GM12864 (cell line): ENCODE measurements at places on chromosomes 13 and 19.

DNA sequence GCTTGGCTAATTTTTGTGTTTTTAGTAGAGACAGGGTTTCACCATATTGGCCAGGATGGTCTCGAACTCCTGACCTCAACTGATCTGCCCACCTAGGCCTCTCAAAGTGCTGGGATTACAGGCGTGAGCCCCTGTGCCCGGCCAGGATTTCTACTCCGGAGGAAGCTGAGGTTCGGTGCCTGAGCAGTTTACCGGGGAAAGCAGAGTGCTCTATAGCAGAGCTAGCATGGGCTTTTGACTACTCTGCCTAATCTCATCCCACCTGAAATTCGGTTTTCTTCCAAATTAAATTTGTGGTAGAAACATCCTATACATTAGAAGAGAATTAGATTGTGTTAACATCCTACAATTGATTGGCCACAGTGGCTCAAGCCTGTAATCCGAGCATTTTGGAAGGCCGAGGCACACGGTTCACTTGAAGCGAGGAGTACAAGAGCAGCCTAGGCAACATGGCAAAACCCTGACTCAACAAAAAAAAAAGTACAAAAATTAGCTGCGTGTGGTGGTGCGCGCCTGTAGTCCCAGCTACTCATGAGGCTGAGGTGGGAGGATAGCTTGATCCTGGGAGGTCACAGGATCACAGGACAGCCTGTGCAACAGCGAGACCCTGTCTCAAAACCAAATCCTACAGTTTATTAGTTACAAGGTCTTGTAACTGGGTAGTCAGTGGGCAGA lies 1.6 kb downstream of the RPL13A start:
- no peak for DNase-seq

DNA sequence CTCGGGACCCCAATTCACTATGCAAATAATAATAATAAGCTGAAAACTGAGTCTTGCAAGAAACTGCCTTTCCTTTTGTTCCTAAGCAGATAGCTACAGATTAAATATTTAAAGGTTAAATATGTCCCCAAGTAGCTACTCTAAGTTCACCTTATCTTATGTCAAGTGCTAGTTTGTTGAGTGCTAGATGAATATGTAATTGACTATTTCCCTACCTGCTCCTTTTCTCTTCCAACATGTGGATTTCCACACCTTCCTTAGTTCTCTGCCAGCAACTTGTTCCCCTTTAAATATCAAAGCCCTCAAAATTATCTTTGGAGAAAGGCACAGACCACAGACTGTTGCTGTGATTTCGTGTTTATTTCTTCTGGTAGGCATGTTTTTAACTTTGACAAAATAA lies 709.2 kb upstream of the SLITRK1 start:
- no peak for DNase-seq

DNA sequence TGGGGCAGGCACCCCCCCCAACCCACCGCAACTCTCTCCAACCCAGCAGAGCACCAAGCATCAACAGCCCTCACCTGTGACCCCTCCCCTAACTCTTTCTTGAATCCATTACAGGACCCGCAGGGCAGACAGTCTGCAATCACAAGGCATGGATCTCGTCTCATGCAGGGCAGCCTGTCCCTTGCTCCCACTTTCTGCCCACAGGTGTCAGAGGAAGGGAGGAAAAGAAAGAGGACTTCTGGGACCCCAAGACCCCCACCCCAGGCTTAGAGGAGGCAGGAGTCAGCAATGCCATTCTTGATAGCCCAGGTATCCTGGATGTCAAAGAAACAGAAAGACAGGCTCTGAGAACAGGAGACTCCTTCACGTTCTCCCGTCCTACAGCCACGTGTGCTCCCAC lies 47.4 kb upstream of the TUBGCP3 start:
- DNase-seq = no peak

- no peak for DNase-seq
Measured at GRCh38 chr13:112653071-112653470, 36.8 kb upstream of the ATP11A start.

GRCh38 chr13:33543089-33543459 lies 257.5 kb upstream of the STARD13 start:
- DNase-seq = no peak

GRCh38 chr13:112198396-112199010 lies 131.6 kb downstream of the SOX1 start:
- DNase-seq = no peak

DNA sequence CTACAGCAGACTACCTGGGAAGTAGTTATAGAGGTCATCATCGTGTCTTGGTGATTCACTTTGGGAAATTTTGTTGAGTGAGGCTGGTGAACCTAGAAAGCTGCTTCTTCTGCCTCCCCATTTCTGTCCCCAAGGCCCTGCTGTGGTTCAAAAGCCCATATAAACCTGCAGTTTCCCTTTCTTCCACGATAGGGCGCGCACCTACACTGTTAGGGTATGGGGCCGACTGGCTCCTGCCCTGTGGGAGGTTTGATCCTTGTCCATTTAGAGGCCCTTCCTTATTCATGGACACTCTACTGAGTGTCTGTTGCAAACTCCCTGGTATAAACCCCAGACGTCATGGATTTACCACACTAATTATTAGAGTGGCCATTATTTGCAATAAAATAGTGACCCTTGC lies 191.8 kb downstream of the GGACT start:
- no peak for DNase-seq

DNA sequence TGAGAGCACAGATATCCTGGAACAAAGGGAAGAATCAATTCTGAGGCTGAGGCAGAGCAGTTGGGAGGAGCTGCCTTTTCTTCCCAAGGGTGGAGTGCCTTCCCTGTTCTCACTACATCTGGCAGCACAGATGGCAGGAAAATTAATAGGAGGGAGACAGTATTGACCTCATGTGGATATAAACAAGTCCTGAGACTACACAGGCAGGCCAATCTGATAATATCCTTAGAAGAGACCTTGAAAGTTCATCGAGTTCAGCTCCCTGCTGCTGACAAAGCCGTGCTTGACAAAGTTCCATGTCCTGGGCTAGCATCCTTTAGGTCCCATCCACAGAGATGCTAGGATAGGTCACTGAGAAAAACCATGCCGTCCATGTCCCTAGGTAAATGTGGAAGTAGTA lies 1451.5 kb downstream of the EFNB2 start:
- DNase-seq = no peak

DNA sequence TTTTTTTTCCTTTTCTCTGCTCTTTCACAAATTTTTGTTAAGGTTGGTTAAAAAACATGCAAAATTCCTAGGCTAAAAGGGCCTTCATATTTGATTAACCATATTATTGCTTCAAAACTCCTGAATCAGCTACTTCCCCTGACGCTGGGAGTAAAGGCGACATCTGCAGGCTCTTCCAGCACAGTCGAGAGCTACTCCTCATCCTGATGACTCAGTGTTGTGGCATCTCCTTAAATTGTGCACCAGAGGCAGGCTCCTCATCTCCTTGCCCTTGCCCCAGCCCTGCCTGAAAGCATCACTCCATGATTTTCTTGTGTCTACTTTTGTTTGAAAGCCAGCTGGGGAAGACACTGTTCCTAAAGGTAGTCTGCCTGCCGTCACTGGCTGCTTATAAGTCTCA lies 24.5 kb upstream of the SOX1 start:
- DNase-seq = no peak

DNA sequence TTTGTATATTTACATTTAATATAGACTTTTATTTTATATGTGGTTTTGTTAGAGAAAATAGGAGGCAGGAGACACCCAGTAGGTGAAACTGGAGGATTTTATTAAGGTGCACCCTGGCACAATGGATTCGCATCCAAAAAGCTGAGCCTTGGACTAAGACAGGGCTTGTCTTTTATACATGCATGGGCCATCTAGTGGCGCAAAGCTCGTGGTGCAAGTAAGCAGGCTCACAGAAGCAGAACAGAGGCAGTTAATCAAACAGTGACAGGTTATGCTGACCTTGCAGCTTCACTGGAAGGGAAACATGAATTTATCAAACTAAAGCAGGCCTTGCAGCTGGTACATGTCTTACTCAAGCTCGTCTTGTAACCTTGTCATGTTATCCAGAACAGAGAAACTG lies 58.8 kb upstream of the ZNF681 start:
- DNase-seq = no peak

- DNase-seq = no peak
Measured at GRCh38 chr13:113403255-113404104, 39.5 kb upstream of the GRTP1 start.

- no peak for DNase-seq
Measured at GRCh38 chr13:112994084-112994780, 25.2 kb downstream of the MCF2L start.

GRCh38 chr13:41467425-41467945 lies 10.1 kb downstream of the RGCC start:
- DNase-seq = no peak

- no peak for DNase-seq
Measured at GRCh38 chr19:45035755-45036154, 3.1 kb upstream of the CLASRP start.

GRCh38 chr13:50403311-50403710 lies 388.1 kb downstream of the KCNRG start:
- DNase-seq = no peak

DNA sequence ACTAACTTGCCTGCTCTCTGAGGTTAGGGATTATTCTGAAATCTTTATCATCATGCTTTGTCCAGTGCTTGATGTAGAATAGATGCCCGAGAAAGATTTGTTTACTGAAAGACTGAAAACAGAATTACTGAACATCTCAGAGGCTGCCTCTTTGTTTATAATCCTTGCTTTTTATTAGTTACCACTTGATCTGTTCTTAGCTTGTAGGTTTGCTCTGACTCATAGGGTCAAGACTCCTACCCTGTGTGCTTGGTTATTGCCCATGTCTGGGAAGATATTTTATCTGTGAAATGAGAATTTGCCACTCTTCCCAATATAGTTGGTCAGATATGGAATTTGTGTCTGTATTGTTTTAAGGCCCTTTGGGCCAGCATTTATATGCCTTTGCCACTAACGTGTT lies 675.3 kb downstream of the DIAPH3 start:
- DNase-seq = no peak

DNA sequence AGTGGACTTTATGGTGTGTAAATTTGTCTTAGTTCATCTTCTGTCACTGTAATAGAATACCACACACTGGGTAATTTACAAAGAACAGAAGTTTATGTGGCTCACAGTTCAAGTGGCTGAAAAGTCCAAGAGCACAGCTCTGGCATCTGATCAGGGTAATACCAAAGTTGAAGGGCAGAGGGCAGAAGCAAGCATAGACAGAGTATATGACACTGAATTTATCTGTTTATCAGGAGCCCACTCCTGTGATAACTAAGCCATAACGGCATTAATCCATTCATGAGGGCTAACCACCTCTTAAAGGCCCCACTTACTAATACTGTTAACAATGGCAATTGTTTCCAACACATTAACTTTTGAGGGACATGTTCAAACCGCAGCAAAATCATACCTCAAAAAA lies 4.0 kb upstream of the RFXAP start:
- no peak for DNase-seq
